ENCODE measurements at places on chromosomes 3 and 15. TPM values are rescaled to one million over a fixed set of nuclear protein-coding genes. Genes with fewer than 3 reads are reported as not detected.
A peak's percentile ranks its signal among the peaks of the same experiment; 100 is the strongest.

DNA sequence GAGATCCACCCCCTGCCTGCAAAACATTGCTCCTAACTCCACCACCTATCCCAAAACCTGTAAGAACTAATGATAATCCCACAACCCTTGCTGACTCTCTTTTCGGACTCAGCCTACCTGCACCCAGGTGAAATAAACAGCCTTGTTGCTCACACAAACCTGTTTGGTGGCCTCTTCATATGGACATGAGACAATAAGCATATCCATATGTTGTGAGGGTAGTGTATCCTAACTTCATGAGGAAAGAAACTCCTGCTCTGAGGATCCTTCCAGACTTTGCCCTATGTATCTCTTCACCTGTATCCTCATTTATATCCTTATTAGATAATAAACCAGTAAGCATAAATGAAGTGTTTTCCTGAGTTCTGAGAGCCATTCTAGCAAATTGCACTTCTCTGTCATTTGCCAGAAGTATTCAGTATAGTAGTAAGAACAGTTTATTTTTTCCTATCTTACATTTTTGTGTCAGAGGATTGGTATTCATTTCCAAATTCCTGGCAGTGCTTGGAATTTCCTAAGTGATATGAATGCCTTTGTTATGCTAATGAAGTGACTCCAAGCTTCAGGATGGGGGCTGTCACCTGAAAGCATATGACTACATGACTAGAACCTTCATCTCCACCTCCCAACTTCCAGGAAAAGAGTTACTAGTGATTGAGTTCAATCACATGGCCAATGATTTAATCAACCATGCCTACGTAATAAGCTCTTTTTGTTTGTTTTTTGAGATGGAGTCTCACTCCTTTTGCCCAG, 30.2 kb downstream of the TTBK2 start:
- DNase-seq = no peak
- H3K27me3 ChIP-seq = peaks cover under 1% of the 10 kb centered on the region
- no peak overlapping the region for H3K4me3 ChIP-seq
- peaks cover 10% of the 10 kb centered on the region for H3K4me1 ChIP-seq
- peaks cover 14% of the 10 kb centered on the region for H3K36me3 ChIP-seq

GRCh38 chr15:62432702-62433398, 267.8 kb upstream of the C2CD4B start:
- H3K36me3 ChIP-seq = 0 out of 2 replicates have a peak, but pooled peaks cover 5% of the 10 kb centered on the region
- no peak overlapping the region for H3K27ac ChIP-seq
- DNase-seq = no peak
- no peak overlapping the region for H3K4me3 ChIP-seq
- H3K4me1 ChIP-seq = 0 out of 2 replicates have a peak, but pooled peaks cover 2% of the 10 kb centered on the region

DNA sequence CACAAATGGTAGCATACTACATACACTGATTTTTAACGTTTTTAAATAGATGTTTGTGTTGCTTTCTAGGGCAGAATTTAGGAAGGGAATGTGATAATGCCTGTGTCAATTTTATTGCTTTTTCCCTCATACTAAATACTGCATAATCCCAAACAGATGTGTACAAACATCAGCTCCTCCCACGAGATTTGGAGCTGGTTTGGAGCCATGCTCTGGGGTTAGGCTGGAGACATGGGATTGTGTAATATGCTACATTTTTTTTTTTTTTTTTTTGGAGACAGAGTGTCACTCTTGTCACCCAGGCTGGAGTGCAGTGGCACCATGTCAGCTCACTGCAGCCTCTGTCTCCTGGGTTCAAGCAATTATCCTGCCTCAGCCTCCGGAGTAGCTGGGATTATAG, 80.1 kb downstream of the EBLN2 start:
- H3K27me3 ChIP-seq = no peaks in the 10 kb centered on the region
- no peaks in the 10 kb centered on the region for H3K4me1 ChIP-seq
- H3K4me3 ChIP-seq = no peak overlapping the region

Gene ATP8B4
- total RNA-seq = 0.37 TPM

DNA sequence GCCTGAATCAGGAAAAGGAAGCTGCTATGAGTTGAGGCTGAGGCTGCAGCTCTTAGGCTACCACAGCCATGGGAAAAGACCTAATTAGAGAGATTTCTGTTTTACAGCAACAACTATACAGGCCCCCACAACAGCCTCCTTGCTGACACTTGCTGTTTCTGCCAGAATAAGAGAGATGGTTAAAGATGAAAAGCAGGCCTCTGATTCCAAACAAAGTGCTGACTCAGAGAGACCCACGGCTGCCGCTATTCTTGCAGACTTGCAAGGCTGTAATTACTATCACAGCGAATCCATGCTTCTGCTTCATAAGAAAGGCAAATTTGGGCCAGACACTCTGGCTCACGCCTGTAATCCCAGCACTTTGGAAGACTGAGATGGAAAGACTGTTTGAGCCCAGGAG, 41.8 kb downstream of the MCF2L2 start:
- DNase-seq = no peak
- H3K36me3 ChIP-seq = no peaks in the 10 kb centered on the region
- no peak overlapping the region for H3K27ac ChIP-seq
- no peak overlapping the region for H3K4me3 ChIP-seq

- H3K27me3 ChIP-seq = no peaks in the 10 kb centered on the region
- no peak for DNase-seq
- H3K27ac ChIP-seq = peak overlapping the region; percentile 44
- no peaks in the 10 kb centered on the region for H3K4me1 ChIP-seq
- H3K4me3 ChIP-seq = no peak overlapping the region
Observed at GRCh38 chr15:52348056-52348745, 52.6 kb upstream of the MYO5C start.

- H3K27ac ChIP-seq = no peak overlapping the region
- no peak for DNase-seq
- H3K36me3 ChIP-seq = no peaks in the 10 kb centered on the region
- H3K27me3 ChIP-seq = peaks cover 41% of the 10 kb centered on the region
- H3K4me3 ChIP-seq = no peak overlapping the region
Observed at GRCh38 chr15:74233851-74234597, 2.1 kb upstream of the CCDC33 start.

Measured in WTC11 (cell line).